ENCODE measurements at places on chromosomes 7 and 10. TPM values are rescaled to one million over a fixed set of nuclear protein-coding genes. Genes with fewer than 3 reads are reported as not detected.

The PNLIPRP3 gene
- not detected for total RNA-seq

DNA sequence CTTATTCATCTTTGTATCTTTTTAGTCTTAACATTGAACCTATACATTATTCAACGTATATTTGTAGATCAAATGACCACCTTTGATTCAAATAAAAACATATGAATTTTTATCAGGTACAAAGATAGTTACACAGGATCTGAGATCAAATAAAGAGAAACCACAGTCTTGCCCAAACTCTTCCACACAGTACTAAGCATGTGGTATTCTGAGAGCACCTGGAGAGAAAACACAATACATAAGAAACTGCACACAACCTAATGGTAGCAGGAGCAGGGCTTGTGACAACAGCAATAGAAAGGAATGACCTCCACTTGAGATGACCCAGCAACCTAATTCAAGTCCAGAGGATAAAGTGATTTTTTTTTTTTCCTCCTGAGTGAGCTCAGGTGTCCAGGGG lies 6.5 kb upstream of the WASL start:
- no peaks in the 10 kb centered on the region for H3K36me3 ChIP-seq
- peaks cover 3% of the 10 kb centered on the region for H3K4me1 ChIP-seq
- H3K4me3 ChIP-seq = no peak overlapping the region
- no peaks in the 10 kb centered on the region for H3K27me3 ChIP-seq
- no peak for DNase-seq
- H3K27ac ChIP-seq = no peak overlapping the region

- no peak overlapping the region for H3K27ac ChIP-seq
- peaks cover 11% of the 10 kb centered on the region for H3K36me3 ChIP-seq
- DNase-seq = peak; percentile 45
- peaks cover 10% of the 10 kb centered on the region for H3K4me1 ChIP-seq
These were observed 21.3 kb upstream of the EFCAB10 start for GRCh38 chr7:105602325-105603305.

DNA sequence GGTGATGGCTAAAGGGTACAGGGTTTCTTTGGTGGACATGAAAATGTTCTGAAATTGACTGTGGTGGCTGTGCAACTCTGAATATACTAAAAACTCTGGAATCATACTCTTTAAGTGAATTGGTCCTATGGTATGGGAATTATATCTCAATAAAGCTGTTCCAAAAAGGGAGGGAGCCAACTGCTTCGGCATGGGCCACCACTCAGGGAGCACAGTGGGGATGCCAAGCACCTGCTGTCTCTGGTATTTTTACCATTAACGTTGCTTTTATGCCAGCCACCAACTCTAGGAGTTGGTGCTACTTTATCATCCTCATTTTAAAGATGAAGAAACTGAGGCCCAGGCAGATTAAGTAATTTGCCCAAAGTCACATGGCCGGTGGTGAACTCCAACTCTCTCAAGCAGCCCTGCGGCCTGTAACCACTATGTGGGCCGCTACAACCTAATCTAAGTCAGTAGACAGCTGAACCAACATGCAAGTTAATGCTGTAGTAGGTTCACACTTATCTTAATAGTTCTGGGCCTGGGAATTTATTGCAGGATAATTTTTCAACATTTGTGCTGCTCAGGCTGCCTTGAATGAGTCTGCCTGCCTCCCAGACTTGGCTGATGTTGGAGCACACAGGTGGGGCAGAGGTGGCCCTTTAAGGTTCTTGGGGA lies 20.8 kb downstream of the SH3PXD2A start:
- peak overlapping the region; percentile 49 for H3K27ac ChIP-seq
- no peaks in the 10 kb centered on the region for H3K27me3 ChIP-seq
- H3K4me3 ChIP-seq = no peak overlapping the region

The PNLIP gene
- total RNA-seq = not detected

DNA sequence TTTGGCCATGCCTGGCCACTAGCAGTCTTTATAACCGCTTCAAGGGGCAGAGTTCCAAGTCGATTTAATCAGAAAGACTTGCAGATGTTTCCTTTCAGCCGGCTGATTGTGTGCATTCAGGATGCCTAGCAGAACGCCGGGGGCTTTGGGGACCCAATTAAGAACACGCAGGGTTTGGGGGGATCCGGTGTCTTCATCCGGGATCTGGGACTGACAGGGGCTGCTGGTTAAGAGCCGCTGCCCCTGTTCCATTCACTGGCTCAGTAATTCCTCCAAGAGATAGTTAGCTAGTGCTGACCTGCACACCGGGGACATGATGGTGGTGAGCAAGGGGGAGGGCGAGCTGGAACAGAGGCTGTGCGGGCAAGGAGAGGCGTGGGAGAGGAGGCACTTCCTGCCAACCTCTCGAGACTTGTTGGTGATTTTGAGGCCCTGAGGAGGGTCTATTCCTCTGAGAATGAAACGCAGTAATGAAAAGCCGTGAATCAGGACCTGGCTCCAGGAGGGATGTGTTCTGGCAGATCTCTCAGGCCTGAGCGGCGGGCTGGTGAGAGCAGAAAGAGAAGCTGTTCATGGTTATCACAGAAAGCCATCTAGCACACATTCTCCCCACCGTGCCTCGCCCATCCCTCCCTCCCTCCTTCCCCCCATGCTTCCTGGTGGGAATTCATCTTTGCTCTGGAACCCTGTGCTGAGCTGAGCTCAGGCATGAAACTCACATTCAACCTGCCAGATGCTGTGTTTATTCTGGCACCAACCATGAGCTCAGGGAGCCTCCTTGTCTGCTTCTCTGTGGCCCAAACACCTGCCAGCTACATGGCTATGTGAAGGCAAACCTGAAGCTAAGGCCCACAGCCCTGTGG lies 152.0 kb downstream of the CCDC3 start:
- no peak overlapping the region for H3K27ac ChIP-seq
- H3K4me1 ChIP-seq = peaks cover 18% of the 10 kb centered on the region
- peak; percentile 62 for DNase-seq

The UNCX gene
- total RNA-seq = not detected

GRCh38 chr7:1853986-1854865 lies 184.1 kb downstream of the ELFN1 start:
- no peaks in the 10 kb centered on the region for H3K36me3 ChIP-seq
- H3K4me3 ChIP-seq = no peak overlapping the region
- H3K27me3 ChIP-seq = no peaks in the 10 kb centered on the region
- no peak overlapping the region for H3K27ac ChIP-seq
- no peaks in the 10 kb centered on the region for H3K4me1 ChIP-seq

The CUL2 gene
- 11.6 TPM for total RNA-seq

GRCh38 chr10:4344492-4344994 lies 481.5 kb upstream of the AKR1E2 start:
- H3K4me1 ChIP-seq = no peaks in the 10 kb centered on the region
- no peak overlapping the region for H3K27ac ChIP-seq
- no peak for DNase-seq
- no peaks in the 10 kb centered on the region for H3K27me3 ChIP-seq
- no peak overlapping the region for H3K4me3 ChIP-seq
- H3K36me3 ChIP-seq = no peaks in the 10 kb centered on the region

The TUBAL3 gene
- not detected for total RNA-seq

DNA sequence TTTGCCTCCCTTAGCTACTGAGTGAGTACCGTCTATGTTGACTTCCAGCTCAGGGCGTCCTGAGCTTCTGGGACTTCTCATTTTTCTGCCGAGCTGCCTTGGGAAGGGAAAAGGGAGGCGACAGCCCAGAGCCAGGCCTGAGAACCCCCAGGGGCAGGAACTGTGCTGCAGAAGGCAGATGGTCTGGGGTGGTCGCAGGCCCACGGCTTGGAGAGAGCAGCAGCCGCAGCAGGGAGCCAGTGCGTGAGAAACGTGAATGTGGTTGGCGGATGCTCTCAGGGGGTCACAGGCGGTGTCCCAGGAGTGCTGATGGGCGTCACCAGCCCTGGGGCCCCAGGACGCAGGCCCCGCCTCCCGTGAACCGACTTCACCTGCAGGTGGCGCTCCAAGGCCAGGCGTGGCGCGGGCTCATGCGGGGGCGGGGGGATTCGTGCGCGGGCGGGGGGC lies 9.2 kb upstream of the PWWP2B start:
- peaks cover 17% of the 10 kb centered on the region for H3K4me1 ChIP-seq
- H3K4me3 ChIP-seq = no peak overlapping the region
- H3K36me3 ChIP-seq = no peaks in the 10 kb centered on the region
- H3K27ac ChIP-seq = peak overlapping the region; percentile 28
- DNase-seq = peak; percentile 83

The MMS19 gene
- 55.1 TPM for total RNA-seq

The PHKG1 gene
- total RNA-seq = 39.3 TPM

DNA sequence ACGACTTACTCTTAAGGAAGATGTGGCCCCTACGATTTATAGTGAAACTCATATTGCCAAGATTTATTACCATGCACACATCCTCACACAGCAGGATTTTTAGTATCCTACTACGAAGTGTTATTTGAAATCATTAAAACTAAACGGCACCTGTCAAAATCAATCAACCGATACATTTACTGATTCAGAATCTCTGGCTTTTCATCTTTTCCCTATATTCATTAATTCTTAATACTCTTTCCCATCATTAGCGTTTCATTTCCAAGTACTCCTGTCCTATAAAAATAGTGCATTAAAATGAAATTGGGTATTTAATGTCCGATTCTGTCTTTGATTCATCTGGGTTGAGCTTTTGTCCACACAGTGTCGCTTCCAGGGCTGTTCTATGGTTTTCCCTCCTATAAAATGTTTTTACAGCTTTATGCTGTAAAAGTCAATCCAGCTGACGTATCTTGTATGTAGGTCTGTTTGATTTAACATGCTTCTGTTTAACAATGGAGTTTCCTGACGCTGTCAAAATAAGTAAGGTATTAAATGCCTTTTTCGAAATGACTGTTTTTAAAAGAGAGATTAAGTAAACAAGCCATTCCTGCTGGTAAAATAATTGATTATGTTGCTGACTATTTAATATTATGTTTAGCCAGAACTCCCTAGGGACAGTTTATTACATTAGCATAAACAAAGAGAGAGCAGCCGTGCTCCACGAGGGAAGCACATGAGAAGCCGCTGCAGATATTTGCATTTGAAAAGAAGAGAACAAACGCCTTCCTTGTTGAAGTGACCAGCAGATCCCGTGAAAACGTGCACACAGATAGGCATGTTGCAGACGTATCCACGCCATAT lies 22.3 kb upstream of the SFMBT2 start:
- peaks cover 8% of the 10 kb centered on the region for H3K4me1 ChIP-seq
- no peak overlapping the region for H3K4me3 ChIP-seq
- peak; percentile 71 for DNase-seq
- H3K36me3 ChIP-seq = no peaks in the 10 kb centered on the region
- H3K27ac ChIP-seq = no peak overlapping the region
- no peaks in the 10 kb centered on the region for H3K27me3 ChIP-seq

All from stomach (tissue), 19 donors.